ENCODE measurements at places on chromosomes 4 and X. TPM values are rescaled to one million over a fixed set of nuclear protein-coding genes. Genes with fewer than 3 reads are reported as not detected.

The KIAA1210 gene
- not detected for total RNA-seq

The ARX gene
- 0.29 TPM for total RNA-seq

The PGAM4 gene
- total RNA-seq = 0.66 TPM

The ZNF711 gene
- 1.1 TPM for total RNA-seq

The MCF2 gene
- total RNA-seq = not detected

The CNKSR2 gene
- total RNA-seq = 3.1 TPM

The VEGFC gene
- 16.8 TPM for total RNA-seq

The AFF2 gene
- total RNA-seq = not detected

The ADAMTS3 gene
- 0.06 TPM for total RNA-seq

The FABP2 gene
- not detected for total RNA-seq

The F8A2 gene
- not detected for total RNA-seq

The AFP gene
- total RNA-seq = 2.3 TPM

The DCX gene
- total RNA-seq = not detected

The TCEAL6 gene
- total RNA-seq = not detected

The USP17L21 gene
- total RNA-seq = not detected

The ALAS2 gene
- total RNA-seq = not detected

The MID1 gene
- total RNA-seq = 51.9 TPM

The PNCK gene
- 0.16 TPM for total RNA-seq

The CABS1 gene
- not detected for total RNA-seq
